GM12892 (cell line): ENCODE measurements at places on chromosomes 6 and 20.

DNA sequence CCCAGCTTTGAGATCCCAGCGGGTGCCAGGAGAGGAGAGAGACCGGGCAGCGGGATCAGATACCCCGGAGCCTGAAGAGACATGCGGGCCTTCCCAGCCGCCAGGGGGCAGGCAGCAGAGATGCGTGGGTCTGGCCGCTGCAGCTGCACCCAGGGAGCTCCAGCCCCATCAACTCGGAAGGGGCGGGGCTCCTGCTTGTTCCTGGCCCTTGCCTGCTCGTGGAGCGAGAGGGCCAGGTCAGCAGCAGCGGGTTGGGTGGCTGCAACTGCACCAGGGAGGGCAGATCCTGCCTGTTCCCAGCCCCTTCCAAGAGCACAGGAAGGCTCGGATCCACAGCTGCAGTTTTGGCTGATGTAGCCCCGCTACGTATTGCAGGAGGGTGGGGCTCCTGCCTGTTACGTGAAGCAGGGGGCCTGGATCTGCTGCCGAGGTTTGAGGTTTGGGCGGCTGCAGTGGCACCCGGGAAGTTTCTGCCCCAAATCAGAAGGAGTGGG, 532.8 kb downstream of the RFPL4B start:
- DNase-seq, result peak; percentile 23

GRCh38 chr20:35305682-35306556, 13.7 kb upstream of the FAM83C start:
- DNase-seq, result no peak

DNA sequence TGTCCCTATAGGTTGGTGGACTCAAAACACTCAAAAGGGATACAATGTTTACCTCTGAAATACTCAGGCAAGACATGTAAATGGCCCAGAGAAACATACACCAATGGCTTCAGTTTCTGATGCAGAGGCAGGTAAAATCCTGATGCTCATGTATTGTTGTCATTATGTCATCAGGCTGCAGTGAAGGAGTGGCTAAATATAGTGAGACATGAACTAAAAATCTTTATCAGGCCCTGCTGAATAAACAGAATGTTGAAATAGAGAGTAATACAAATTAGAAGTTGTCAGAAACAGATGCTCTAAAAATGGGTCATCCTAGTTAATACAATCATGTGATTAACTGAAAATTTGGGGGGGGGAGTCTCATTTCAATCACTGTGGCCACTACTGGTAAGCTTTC, 20.4 kb downstream of the PTPRK start:
- DNase-seq, result no peak

GRCh38 chr6:55833284-55833683, 42.1 kb downstream of the BMP5 start:
- DNase-seq, result no peak

- no peak for DNase-seq
Measured at GRCh38 chr6:15997586-15998388, 131.1 kb upstream of the MYLIP start.

- DNase-seq, result no peak
Measured at GRCh38 chr20:37474386-37474785, 46.7 kb upstream of the NNAT start.
